Stimulated activated CD8-positive, alpha-beta memory T cell treated with anti-CD3 and anti-CD28 coated beads, Interleukin-2, amount 100 ng/mL, for 1 hour (primary cell): ENCODE measurements at places on chromosomes 4 and X.

- peak; percentile 11 for DNase-seq
These were observed 1.1 kb downstream of the MAML3 start for GRCh38 chr4:140152751-140153418.

DNA sequence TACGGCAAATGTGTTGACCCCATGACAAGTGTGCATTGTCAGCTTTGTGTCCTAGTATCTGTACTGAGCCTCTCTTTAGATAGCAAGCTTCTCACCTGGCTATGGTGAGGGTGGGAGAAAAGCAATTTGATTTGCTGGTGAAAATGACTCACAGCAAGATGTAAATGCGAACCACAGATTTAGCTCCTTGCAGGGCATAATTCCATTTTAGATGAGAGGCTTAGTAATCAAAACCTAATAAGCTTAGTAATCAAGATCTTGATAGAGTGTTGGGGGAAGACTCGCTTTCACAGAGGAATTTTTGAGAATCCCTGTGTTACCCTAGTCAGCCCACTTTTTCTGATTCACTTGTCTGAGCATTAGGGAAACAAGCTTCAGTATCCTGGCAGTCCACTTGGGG is 7.7 kb upstream of the OCIAD2 start:
- no peak for DNase-seq

DNA sequence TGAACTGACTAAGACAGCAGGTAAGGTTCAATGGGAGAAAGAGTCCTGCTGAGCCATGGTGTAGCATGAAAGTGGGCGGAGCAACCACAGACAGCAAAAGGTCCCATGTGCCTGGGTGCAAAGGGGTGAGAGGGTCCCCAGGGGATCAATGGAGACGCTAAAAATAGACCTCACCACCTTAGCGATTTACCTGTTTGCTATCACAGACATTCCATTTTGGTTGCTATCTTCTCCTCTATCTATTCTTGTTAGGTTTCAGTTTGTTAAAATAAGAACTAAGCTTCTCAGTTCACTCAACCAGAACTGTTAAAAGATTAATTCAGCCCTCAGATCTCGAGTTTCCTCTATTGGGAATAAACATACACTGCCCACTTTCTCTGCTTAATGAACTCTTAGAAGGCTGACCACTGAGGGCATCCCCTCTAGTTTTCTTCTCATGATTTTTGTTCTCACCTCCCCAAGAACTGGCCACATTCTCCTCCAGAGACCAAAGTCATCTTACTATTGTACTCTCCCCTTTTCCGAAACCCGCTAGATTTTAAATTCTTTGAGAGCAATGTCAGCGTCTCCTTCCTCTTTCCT is 136.7 kb downstream of the PARM1 start:
- DNase-seq: no peak

GRCh38 chrX:39149761-39150160 is 348.5 kb downstream of the MID1IP1 start:
- DNase-seq: peak; percentile 26

DNA sequence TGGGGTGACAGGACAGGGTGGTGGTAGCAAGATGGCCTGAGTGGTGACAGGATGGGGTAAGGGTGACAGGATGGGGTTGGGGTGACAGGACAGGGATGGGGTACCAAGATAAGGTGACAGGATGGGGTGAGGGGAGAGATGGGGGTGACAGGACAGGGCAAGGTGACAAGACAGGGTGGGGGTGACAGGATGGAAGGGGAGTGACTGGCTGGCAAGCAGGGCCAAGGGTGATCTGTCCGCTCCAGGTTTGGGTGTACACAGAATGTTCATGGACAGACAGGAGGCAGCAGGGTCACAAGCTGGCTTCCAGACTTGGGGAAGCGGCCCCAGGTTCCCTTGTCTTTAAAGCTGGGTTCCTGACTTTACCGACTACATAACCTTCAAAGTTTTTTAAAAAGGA is 23.3 kb downstream of the RNF212 start:
- no peak for DNase-seq
